Lower lobe of right lung (tissue), 2 donors: ENCODE measurements at places on chromosomes 3 and 15.

DNA sequence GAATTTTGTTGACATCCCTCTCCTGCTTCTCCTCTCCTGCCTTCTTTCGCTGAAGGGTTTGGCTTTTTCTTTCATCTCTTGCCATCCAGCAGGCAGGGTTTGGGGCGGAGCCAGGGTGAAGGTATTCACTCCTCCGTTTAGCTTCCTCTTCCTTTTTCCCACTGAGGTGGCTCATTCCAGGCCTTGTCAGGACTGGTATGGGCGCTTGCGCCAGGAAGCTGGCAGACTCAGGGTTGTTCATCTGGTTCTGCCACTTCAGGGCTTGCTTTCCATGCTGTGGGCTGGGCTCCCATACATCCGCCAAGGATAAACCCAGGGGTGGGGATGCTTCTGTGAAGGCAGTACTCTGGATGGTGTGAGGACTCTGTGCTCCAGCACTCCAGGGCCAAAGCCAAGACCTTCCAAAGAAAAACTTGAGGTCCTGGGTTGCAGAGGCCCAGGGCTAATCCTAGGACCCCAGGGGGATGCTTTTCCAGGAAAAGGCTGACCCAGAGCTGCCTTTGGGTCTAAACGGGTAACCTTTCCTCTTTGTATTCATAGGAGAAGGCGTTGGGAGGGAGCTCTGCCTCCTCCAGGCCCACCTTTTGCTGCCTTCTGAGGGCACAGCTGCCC lies 7.7 kb upstream of the AMOTL2 start:
- DNase-seq = peak; percentile 89

DNA sequence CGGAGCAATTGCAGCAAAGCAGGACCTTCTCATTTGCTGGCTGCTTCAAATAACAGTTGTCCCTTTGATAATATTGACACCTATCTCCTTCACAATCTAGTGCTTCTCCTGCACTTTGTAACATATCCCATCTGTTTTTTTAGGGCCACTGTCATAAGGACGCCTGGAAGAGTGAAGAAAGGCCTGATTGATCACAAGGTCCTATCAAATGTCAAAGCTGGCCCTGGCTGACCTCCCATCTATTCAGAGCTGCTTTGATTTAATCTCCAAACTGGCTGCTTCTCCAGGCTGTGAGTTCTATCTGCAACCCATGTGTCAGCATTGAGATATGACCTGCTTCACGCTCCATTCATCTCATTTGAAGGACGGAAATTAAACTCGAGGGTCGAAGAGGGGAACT lies 601.2 kb upstream of the KCNMB2 start:
- DNase-seq = no peak

GRCh38 chr3:8325306-8325705 lies 176.3 kb upstream of the LMCD1 start:
- DNase-seq = no peak

DNA sequence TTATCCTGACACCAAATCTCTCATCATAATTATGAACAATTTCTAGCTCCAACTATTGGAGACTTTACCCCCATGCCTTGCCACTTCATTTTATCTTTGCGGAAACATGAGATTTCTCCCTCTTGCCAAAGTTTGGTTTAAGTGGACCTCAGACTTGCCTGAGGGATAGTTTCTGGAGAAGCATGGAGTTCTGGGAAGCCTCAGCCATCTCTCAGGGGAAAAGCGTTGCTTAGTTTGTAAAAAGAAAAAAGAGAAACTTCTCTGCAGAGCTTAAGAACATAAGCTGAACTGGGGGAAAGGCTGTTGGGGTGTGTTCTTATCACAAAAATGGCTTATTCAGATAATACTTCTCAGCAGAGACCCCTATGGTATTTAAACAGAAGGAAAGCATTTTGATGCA lies 347.4 kb upstream of the ADAMTS9 start:
- no peak for DNase-seq

DNA sequence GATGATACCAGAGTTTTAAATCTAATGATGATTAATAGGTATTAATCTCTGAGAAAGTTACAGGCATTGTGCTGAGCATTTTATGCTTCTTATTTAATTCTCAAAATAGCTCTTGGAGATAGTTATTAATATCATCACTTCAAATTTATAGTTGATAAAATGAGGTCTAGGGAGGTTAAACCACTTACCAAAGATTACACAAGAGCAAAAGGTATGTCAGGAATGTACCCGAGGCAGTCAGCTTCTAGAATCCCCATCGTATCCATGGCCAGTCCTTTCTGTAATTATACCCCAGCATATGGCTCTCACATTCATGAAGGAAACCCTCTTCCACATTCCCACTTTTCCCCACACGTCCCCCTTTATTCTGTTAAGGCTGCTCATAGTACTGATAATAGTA lies 421.3 kb downstream of the PYDC2 start:
- DNase-seq = no peak
